ENCODE measurements at places on chromosomes 3 and 15.
A peak's percentile ranks its signal among the peaks of the same experiment; 100 is the strongest.

- DNase-seq, result peak; percentile 87
These were observed 550.2 kb downstream of the ZBBX start for GRCh38 chr3:166829896-166830295.

DNA sequence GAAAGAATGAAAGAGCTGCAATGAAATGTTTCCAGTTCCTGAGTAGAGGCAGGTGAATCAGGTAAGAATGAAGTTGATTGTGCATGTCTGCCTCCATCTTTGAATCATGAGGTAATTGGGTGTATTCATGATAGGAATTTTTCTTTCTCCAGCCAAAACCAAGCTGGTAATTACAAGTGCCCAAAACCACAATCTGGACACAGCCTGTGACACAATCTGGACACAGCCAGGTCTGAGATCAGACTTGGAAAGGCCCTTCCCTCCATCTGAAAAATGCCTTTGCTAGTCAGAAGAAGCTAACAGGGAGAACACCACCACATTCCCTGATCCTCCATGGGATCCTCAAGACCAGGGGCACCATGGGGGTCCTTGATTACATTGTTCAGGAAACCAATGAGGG is 338.5 kb upstream of the THBS1 start:
- DNase-seq, result no peak

GRCh38 chr15:89307791-89308190 is 26.8 kb downstream of the POLG start:
- no peak for DNase-seq

DNA sequence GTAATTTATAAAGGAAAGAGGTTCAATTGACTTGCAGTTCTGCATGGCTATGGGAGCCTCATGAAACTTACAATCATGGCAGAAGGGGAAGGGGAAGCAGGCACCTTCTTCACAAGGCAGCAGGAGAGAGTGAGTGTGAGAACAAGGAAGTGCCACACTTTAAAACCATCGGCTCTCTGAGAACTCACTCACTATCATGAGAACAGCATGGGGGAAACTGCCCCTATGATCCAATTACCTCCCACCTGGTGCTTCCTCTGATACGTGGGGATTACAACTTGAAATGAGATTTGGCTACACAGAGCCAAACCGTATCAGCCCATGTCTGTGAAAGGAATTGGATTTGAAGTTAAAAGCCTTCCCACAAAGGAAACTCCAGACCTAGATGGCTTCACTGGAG is 39.1 kb downstream of the TKT start:
- DNase-seq, result no peak

DNA sequence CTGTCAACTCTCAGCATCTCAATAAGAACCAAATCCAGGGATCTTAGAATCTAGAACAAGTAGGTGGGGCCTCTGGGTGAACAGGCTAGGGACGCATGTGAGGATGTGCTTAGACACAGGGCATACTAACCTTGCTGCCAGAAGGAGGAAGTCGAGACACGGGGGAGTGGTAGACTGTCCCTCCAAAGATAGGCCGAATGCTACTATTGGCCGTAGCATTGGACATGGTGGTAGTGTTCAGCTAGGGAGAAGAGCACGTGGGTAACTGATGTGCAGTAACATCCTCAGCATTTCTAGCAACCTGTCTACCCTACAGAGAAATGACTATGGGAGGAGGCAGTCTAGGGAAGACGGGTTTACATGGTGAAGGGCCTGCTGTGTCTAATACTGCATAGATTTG is 15.6 kb downstream of the RCCD1 start:
- DNase-seq, result no peak

GRCh38 chr3:190197346-190197763 is 76.7 kb upstream of the P3H2 start:
- no peak for DNase-seq

DNA sequence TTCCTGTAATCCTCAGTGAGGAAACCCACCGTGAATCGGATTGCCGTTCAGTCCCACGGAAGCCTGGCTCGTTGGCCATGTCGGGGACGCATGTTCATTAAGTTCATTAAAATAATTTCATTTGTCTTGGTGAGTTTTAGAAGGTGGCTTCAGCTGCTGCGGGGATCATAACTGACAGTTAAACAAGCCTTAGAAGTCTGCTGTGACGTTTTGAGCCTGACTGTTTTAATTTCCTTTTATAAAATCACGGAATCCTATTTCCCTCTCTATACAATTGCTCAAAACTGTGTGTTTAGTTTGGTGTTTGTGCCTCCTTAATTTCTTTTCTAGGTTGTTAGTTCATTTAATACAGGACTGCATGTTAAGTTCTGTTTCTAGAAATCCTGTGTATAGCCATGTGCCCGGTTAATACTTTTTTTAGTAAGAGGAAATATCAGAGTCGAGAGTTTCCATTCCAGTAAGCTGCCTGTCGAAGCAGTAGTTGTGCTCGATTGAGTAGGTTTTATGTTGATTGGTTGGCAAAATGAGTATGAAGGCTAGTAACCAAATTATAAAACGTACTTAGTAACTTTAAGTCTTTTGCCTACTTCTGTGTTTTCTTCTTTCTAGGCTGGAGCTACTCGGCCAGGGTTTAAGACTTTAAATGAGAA is 705 bp downstream of the NIPA2 start:
- no peak for DNase-seq

DNA sequence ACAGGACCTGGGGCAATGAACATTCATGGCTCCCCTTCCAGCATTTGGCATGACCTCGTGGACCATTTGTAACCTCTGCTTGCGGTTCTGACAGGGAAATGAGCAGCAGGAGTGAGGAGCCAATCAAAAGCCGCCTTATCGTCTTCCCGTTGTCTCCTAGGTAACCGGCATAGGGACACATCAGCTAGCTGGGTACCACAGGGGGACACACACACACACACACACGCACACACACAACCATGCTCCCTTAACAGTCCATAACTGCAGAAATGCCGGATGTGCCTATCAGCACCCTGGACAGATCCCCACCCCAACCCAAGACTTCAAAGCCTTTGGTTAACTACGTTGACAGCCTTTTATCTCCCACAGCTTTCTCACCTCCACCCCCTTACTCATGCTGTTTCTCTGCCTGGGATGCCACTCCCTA is 53.4 kb upstream of the CCDC174 start:
- peak; percentile 40 for DNase-seq

DNA sequence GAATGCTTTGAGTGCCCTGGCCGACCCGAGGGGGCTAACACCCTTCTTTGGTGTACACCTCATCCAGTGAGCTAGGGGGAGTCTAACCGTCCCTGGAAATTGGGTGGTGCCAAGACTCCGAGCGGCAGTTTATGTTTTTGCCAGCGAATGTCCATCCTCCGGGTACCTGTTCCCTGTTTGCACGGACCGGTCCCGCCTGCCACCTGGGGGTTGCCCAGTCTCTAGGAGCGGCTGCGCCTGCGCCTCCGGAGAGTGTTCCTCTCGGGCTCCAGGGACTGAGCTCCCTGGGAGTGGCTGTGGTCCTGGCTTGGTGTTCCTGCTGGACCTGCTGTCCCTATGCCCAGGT is 913 bp upstream of the WNT7A start:
- DNase-seq, result no peak

- DNase-seq, result no peak
These were observed 14.5 kb upstream of the ISLR start for GRCh38 chr15:74158855-74159650.

- no peak for DNase-seq
These were observed 90.1 kb upstream of the CADPS start for GRCh38 chr3:62965311-62965710.

DNA sequence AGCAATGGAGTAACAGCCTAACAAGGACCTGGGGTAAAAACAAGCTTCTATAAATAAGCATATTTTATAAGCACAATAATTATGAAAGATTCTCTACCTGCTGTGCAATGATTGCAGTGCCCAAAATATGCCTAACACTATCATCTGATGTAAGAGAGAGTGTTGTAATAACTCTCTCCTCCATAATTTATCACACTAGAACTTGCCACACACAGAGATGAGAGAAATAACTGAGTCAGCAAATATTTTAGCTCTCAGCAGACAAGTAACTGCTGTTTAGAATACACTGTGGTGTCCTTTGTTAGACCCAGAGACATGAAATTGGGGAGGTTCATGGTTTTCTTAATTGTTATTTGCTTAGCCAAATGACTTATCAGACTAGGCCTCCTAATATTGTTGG is 105.3 kb upstream of the ACP3 start:
- no peak for DNase-seq

DNA sequence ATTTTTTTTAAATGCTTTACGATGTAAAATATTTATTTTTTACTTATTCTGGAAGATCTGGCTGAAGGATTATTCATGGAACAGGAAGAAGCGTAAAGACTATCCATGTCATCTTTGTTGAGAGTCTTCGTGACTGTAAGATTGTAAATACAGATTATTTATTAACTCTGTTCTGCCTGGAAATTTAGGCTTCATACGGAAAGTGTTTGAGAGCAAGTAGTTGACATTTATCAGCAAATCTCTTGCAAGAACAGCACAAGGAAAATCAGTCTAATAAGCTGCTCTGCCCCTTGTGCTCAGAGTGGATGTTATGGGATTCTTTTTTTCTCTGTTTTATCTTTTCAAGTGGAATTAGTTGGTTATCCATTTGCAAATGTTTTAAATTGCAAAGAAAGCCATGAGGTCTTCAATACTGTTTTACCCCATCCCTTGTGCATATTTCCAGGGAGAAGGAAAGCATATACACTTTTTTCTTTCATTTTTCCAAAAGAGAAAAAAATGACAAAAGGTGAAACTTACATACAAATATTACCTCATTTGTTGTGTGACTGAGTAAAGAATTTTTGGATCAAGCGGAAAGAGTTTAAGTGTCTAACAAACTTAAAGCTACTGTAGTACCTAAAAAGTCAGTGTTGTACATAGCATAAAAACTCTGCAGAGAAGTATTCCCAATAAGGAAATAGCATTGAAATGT is 15.6 kb downstream of the THBS1 start:
- no peak for DNase-seq

- DNase-seq, result peak; percentile 18
These were observed 17.3 kb upstream of the STAC start for GRCh38 chr3:36362973-36363372.

DNA sequence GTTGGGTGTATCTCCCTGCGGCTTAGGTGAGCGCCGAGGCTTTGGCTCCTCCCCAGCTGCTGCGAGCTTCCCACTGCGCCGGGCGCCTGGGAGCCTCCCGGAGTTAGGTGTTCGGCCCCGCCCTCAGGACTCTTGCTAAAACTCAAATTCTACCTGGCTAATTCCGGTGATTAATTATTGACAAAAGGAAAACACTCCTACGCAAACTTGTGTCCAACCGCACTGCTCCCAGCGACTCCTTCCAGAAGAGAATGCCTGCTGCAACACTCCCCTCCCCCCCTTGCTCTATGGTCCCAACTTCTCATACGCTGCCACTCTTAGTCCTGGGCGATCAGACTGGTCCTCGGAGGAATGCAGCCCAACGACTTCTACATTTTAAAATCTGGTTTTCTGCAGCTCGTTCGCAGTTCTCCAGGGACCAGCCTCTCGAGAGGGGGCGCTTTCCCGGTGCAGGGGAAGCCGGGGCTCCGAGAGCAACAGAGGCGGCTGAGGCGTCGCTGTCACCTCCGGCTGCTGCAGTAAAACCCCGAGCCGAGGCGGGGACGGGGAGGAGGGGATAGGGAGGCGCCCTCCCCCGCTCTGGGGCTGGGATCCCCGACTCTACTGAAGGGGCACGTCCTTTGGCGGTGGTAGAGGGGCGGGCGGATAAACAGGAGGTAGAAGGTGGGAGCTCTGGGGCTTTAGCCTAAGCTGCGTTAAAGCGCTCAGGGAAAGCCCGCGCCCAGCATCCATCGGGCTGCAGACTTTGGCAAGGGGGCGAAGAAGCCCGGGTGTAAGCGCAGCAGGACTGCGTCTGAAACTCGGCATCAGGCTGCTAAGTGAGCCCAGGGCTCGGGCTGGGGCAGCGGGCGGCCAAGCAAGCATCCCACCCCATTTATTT is at the start of gene SPTSSB:
SPTSSB (minus strand) TSS at position 77 of the 880 bp plus-strand sequence. CDS start 25,194 bp downstream, outside the sequence.
- DNase-seq, result peak; percentile 75

DNA sequence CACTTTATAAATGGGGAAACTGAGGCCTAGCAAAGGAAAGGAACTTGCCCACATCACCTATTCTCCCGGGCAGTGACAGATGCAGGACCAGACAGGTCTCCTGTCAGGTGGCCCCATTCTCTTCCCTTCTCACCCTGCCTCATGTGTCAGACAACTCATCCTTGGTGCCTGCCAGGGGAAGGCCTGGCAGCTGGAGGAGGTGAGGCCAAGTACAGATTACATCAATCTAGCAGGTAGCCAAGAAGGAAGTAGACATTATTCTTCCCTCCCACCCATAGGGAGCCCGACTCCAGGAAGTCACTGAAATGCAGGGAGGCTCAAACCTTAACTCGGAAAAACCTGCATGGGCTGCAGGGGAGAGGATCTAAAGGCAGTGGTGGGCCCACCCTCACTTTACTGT is 39.6 kb downstream of the DAPK2 start:
- DNase-seq, result no peak
